ENCODE measurements at places on chromosomes 16 and 17.

GRCh38 chr16:68236137-68236825 is 354 bp upstream of the ESRP2 start:
- DNase-seq = no peak

- DNase-seq = no peak
These were observed 38.5 kb downstream of the PIEZO1 start for GRCh38 chr16:88746506-88746905.

GRCh38 chr16:4769306-4769638 is 2.3 kb upstream of the ZNF500 start:
- DNase-seq = no peak

GRCh38 chr17:46086821-46087220 is 87.8 kb downstream of the STH start:
- DNase-seq = no peak

GRCh38 chr17:42531455-42532354 is 4.3 kb upstream of the NAGLU start:
- DNase-seq = no peak

- no peak for DNase-seq
These were observed 16.7 kb downstream of the HSD11B2 start for GRCh38 chr16:67447508-67448076.

DNA sequence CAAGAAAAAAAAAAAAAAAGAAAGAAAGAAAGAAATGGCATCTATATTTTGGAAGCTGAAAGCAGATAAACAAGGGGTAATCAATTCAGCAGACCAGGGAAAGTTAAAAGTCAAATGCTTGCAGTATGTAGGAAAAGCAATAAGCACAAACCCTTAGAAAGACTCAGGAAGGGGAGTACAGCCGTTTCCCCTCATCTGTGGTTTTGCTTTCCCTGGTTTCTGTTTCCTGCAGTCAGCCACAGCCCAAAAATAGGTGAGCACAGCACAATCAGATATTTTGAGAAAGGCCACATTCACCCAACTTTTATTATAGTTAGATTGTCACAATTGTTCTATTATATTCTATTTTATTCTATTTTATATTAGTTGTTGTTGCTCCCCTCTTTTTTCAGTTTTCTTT is 14.4 kb upstream of the ALOX12 start:
- no peak for DNase-seq

DNA sequence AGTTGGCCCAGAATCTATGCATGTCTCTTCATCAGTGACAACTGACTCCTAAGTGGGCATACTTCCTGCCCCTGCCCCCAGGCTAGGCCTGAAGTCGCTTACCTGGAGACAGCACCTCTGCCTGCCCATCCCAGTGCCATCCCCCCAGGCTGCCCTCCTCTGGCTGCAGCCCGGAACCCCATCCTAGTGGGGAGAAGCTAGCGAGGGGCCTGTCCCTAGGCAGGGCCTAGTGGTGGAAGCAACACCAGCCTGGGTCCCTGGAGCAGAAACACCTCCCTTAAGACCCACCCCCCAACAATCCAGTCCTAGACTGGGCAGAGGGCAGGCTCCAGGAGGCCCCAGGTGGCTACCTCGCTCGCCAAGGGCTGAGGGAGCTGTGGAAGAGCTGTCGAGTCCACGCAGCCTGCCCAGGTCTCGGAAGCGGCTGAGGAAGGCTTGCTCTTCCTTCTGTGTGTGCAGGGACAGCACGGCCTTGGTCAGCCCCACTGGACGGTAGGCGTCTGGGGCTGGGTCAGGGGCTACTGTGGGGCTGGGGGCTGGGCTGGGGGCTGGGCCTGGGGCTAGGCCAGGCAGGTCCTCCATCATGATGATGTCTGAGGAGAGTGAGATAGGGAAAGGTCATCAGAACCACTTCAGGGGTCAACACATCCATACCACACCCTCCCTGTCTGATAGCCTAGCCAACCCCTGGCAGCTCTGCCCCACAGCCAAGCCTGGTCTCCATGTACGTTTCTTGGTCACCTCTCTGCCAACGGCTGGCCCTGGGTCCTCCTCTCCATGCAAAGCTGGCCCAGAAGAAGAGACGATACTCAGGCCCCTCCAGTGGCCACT is 7.6 kb downstream of the PER1 start:
- no peak for DNase-seq

DNA sequence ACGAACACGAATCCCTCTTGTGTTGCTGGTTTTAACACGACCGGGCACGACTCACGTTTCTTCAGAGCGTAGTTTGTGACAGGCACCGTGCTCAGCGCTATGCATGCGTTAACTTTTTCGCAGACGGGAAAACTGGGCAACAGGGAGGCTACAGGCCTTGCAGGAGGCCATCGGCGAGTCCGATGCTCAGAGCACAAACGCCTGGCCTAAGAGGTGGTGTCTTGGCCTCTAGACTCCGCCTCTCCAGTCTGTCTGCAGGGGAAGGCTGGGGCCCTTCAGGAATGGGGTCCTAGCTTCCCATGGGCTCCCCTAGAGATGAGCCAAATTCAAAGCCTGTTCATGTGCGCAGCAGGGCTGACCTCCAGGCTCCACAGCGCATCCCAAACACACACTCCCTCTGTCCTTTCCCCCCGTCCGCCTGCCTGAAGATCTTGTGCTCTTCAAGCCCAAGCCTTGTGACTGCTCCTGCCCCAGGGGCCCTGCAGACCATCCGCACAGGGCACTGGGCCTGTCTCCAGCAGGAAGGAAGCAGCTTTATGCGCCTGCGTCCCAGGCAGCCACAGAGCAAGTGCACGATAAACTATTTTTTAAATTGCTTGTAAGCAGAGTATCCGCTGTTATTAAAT is 3.1 kb downstream of the CLCN7 start:
- no peak for DNase-seq

DNA sequence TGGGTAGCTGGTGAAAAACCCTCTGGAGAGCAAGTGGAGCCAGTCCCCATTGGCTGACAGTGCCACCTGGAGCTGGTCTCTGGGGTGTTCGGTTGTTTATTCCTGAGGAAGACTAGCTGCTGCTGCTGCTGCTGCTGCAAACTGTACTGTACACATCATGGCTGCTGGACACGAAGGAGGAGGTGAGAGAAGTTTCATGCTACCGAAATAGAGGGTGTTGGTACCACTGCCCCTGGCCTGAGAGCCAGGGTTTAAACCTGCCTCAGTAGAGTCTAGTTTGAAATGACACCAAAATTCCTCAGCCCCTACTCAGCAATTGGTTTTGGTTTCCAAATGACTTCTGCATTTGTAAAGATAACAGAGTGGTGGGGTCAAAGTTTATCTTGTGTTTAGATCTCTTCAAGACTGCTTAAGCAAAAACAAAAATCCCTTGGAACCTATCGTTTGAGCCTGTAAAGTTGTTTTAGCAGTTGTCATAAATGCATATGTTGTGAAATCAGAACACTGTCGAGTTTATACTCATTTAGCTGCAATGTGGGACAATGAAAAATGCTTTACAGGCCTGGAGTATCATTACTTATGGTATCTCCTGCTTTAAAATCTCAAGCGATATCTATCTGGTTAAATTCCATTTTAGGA is 40.8 kb downstream of the CYB5B start:
- DNase-seq = peak; percentile 32

DNA sequence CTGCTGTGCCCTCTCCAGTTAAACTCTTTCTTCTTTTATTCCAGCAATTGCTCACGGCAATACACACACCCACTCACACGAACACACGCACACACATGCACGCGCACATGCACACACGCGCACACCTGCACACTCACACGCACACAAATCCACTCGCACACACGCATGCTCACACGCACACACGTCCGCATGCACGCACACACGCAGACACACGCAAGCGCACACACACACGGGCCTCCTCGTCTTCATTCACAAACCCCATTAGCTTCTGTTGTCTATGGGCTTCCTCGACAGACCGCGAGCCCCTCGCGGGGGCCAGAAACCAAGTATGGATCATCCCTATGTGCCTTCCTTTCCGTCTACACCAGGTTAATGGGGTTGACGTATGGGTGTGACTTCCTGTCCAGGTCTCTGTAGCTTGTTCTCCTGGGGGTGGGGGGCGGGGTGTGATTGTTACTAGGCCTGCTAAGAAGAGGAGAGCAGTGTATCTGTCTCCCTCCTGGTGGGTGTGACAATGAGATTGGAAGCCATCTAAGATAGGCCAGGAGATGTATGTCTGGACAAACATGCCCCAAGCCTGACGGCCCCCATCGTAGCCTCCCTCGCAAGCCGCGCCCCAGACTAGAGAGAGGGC is 670 bp upstream of the CTF1 start:
- no peak for DNase-seq

GRCh38 chr17:19805006-19805405 is 56.9 kb upstream of the ALDH3A1 start:
- no peak for DNase-seq

DNA sequence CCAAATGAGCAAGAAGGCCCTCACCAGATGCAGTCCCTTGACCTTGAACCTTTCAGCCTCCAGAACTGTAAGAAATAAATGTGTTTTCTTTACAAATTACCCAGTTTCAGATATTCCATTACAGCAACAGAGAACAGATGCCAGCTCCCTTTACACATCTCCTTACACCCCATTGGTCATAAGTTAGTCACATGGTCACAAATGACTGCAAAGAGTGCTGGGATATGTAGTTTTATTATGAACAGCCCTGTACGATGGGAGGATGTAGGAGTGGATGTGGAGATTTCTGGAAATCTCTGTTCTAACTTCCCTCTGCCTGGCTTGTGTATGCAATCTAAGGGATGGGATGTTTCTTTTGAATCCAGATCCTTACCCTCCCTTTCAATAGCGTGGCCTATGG is 13.3 kb upstream of the RPL38 start:
- DNase-seq = no peak

DNA sequence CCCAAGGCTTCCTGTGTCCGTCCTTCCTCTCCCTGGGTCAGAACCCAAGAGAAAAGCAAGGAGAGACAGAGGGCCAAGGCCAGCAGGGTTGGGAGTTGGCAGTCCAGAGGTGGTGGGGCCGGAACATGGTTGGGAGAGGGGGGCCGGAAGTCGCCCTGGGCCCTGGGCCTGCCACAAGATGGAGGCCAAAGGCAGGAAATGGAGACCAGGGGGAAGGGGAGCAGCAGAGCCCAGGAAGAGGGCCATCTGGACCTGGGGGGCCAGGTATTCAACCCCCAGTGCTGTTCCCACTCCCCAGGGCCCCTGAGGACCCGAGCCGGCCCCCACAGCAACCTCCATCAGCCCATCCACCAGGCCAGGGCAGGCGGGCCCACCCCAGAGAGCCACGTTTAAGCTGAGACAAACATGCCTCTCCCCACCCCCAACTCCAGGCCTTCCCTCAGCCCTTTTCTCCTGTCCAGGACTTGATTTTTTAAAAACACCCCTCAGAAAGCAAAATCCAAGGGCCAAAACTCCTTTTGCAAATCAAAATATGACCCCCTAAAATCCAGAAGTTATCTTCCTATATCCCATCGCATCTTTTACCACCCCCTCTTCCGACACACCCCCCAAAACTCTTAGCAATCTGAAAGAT is 4.4 kb upstream of the BCL6B start:
- DNase-seq = no peak

DNA sequence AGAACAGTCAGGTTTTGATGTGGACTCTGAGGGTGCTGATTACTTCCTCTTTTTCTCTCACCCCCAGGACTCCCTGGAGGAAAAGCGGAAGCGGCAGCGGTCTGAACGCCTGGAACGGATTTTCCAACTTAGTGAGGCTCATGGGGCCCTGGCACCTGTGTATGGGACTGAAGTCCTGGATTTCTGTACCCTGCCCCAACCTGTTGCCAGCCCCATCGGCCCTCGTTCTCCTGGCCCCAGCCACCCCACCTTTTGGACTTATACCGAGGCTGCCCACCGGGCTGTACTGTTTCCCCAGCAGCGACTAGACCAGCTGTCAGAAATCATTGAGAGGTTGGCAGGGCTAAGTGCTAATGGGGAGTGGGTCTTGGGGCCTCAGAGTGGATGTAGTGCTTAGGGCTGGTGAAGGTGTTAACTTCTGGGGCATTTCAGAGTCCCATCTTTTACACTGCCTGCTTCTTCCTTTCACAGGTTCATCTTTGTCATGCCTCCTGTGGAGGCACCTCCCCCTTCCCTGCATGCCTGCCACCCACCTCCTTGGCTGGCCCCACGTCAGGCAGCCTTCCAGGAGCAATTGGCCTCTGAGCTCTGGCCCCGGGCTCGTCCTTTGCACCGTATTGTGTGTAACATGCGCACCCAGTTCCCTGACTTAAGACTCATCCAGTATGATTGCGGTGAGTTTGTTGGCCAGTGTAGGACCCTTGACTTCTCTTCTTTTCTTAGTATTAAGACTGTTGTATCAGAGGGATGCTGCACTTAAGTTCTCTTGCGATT is 19.1 kb upstream of the PHKG2 start:
- DNase-seq = no peak

DNA sequence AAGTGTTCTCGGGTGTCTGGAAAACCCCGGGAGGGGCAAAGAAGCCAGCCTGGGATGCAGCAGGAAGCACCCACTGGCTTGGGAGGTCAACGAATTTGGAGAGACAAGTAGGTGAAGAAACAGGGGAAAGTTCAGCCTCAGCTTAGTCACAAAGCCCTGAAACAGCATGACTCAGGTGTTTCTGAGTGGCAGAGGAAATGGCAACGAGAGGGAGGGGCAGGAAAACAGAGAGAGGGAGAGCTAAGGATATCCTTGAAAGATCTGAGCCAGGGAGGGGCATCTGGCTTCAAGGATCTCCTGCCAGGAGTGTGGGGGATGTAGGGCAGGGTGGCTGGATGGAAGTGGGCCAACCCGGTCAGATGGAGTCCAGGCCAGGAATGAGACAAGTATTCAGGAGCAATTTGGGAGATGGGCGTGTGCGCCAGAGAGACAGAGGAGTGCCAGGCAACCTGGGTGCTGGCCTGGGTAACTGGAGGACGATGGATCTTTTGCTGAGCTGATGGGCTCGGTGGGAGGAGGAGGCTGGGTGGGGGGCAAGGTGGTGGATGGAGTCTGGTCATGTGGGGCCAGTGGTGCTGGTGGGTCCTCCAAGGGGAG is 27.2 kb downstream of the ABCC3 start:
- DNase-seq = peak; percentile 84

GRCh38 chr16:53707671-53708070 is 3.7 kb downstream of the FTO start:
- no peak for DNase-seq

- DNase-seq = no peak
These were observed 9.9 kb upstream of the TMIGD1 start for GRCh38 chr17:30343796-30344195.

DNA sequence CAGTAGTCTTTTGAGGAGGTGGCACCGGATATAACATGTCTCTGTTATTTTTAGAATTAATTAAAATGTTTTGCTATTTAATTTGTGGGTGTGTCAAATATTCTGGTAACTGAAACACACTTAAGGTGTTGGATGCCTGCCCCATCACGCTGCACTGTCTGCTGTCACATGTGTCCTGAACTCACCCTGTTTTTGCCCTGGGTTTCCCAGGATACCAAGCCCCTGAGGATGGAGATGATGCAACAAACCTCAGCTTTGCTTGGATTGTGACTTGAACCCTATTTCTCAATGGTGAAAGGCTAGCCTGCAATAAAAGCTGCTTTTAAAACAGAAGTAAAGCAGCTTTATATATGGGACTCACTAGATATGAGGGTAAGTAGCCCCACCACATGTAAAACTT is 11.5 kb upstream of the DUSP14 start:
- DNase-seq = no peak

DNA sequence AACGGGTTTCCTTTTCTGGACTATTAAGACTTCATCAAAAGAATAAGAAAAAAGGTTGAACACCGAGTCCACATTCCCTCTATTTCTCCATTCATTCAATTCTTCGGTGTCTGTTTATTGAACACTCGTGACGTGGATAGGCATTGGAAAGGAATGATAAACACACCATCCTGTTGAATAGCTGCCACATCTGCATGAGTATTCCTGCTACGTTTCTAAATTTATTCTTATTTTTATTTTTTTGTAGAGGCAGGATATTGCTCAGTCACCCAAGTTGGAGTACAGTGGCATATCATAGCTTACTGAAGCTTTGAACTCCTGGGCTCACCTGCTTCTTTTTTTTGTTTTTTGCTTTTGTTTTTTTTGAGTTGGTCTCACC is 80.8 kb upstream of the CIBAR2 start:
- DNase-seq = no peak

All from HS-5 (cell line).